CD4-positive, alpha-beta T cell treated with Interferon gamma for 1 hour (primary cell): ENCODE measurements at places on chromosomes 6 and 20.
A peak's percentile ranks its signal among the peaks of the same experiment; 100 is the strongest.

DNA sequence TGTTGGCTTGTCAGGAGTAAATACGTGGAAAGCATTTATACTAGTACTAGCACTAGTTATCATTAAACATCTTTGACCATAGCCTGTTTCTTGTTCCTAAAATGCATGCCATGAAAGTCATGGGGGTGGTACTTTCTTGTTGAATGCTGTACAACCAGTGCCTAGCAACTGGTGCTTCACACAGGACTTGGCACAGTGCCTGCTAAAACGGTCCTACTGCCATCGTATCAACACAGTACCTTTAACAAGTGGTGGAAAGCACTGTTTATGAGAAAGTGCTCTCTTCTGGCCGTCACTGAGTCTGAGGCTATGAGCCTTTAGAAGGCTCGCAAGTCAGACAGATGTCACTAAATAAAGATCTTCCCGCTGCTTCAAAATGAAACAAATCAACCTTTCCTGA, 21.6 kb downstream of the ZNFX1 start:
- no peak for DNase-seq

- no peak for DNase-seq
Observed at GRCh38 chr6:106255306-106255705, 70.3 kb downstream of the ATG5 start.

- no peak for DNase-seq
Observed at GRCh38 chr6:126182650-126183311, 157.1 kb upstream of the CENPW start.

DNA sequence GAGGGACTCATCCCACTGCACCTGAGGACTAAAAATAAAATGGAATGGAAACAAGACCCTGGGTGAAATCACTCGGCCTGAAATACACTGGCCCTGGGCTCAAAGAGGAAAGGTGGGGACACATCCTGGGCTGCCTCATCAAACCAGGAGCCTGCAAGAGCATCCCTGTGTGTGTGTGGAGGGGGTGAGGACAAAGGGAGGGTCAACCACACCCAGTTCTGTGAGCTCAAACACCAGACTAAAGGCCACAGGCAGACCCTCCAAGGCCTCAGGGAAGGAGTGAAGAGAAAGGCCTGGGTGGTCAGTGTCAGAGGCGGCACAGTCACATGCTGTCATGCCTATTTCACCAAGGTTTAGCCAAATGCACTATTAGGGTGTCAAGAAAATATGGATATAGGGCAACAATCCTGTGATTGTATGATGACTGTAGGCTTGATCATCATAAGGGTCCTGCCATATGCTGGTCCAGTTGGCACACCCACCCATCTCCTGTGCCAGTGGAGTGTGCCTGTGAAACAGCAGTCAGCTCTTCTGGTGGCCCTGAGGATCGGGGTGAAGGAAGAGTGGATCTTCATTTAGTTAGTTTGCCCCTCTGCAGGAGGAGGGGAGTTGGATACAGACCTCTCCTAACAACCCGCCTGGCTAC, 28.9 kb downstream of the SRSF3 start:
- DNase-seq: no peak

DNA sequence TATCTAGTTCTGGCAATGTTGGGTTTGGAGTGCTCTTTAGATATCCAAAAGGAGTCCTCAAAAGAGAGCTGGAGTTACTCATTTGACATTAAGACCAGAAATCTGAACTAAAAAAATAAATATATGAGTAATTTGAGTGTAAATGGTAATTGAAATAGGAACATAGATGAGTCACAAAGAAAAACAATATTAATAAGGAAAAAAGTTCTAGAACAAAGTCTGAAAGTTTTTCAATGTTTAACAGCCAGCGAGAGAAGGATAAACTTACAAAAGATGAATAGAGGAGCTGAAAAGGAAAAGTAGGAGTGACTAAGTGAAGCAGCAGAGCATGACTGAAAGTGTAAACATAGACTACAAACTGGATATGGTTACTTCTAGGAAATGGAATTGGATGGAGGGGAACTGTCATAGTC, 46.8 kb downstream of the EPM2A start:
- no peak for DNase-seq

DNA sequence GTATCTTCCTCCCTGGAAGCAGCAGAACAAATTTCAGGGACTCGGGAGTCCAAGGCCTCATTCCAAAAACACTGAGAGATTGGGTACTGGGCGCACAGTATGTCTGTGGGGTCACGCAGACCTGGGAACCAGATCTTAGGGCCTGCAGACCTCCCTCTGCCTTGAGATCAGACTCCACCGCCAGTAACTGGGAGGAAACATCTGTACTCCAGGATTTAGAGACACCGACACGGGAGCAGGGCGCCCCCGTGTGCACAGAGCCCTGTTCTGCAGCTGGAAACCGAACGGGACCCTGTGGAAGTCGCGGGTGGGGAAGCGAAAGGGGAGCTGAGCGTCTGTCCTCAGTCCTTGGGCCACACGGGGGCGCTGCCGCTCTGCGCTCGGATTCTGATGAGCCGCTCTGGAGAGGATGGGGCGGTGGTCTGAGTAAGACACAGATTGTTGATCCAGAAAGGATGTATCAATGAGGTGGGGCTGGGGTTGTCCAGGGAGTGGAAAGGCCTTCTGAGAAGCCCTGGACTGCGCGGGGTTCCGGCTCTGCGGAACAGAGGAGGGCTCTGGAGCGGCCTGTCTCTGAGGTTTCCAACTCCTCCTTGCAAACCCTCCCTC, 35.7 kb upstream of the HLA-E start:
- DNase-seq: peak; percentile 83

- peak; percentile 44 for DNase-seq
Observed at GRCh38 chr6:166435574-166435973, 52.8 kb upstream of the MPC1 start.

DNA sequence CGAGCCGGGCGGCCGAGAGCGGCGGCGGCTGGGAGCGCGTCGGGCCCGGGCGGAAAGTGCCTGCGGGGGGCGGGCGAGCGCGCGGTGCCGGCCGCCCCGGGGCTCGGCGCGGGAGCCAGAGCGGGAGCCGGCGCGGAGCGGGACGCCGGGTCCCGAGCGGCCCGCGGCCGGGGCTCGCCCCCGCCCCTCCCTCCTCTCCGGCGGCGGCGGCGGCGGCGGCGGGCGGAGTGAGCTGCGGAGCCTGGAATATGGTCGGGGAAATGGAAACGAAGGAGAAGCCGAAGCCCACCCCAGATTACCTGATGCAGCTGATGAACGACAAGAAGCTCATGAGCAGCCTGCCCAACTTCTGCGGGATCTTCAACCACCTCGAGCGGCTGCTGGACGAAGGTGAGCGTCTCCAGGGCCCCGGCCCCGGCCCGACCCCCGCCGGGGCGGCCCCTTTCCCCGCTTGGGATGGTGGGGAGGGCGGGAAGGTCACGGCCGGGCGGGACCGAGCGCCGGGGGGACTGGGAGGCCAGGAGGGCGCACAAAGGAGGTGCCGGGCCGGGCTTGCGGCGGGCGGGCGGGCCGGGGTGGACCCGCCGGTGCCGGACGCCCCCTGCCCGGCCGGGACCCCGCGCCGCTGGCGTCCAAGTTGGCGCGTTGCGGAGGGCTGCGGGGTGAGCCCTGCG, 565 bp downstream of the QKI start:
- DNase-seq: peak; percentile 7

GRCh38 chr6:93176070-93176469, 243.3 kb downstream of the EPHA7 start:
- DNase-seq: no peak

DNA sequence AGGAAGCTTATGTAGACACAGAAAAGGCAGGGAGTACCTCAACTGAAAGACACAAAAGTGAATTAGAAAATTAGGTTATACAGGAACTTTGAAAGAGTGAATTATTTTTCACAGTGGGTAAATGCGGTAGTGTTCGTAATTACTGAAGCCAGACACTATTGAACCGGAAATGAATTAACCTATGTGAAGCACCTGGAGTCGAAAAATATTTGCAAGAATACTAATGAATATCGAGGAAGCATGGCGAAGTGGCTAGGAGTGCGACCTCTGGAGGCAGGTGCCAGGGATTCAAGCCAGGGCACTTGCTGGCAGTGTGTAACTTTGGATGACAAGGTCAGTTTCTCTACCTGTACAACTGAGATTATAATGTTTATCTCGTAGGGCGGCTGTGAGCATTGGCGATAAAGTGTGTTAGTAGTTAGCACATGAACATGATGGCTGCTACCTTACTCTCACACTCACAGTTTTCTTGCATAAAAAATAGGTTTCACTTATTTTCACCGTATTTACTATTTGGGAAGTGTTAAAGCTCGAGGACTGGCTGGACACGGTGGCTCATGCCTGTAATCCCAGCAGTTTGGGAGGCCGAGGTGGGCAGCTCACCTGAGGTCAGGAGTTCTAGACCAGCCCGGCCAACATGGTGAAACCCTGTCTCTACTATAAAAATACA, 567 bp upstream of the SLC18B1 start:
- DNase-seq: peak; percentile 63

DNA sequence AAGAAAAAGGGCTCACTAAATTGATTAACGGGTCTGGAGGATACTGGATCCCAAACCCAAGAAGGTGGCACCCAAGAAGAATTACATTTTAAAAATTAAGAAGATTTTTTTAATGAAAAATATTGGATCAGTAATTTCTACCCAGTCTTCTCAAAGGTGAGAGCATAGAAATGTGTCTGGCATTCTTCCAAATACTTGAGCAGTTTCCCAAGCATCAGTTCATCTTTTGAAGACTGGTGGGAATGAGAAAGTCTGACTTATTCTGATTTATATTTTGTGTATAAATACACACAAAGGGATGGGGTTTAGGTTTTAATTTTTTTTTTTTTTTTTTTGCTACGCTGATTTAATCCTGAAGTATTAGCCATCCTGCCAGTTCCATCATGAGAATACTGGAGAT, 3.3 kb downstream of the MGME1 start:
- DNase-seq: no peak

DNA sequence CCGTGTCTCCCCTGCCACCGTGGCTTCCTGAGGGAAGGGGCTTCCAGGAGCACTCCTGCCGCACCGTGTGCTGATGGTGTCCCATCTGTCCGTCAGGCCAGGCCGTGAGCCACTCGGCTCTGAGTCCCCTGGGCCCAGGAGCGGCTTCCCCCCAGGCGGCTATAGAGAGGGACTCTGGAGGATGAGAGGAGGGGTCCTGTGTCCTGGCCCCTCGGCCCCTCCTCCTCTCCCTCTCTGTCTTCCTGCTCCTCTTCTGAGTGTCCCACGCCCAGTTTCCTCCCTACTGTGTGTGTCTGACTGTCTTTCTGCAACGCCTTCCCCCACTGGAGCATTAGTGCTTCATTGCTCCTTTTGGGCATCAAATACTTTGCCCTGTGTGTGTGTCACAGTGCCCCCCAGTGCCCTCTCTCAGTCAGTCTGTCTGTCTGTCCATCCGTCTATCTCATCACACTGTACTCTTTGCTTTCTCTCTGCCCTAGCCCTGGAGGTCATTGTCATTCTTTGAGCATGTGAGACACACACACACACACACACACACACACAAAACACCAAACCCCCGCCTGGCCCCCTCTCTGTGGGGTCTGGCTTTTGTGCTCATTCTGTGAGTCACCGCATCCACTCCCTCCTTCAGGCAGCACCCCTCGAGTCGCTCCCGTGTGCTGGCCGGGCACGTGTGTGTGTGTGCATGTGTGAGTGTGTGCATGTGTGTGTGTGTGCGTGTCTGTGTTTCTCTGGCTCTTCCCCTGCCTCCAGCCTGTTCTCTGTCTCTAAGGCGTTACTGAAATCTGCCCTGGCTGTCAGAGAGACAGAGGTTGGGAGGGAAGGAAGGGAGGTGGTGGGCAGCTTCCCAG, 71.9 kb downstream of the SRC start:
- DNase-seq: no peak

DNA sequence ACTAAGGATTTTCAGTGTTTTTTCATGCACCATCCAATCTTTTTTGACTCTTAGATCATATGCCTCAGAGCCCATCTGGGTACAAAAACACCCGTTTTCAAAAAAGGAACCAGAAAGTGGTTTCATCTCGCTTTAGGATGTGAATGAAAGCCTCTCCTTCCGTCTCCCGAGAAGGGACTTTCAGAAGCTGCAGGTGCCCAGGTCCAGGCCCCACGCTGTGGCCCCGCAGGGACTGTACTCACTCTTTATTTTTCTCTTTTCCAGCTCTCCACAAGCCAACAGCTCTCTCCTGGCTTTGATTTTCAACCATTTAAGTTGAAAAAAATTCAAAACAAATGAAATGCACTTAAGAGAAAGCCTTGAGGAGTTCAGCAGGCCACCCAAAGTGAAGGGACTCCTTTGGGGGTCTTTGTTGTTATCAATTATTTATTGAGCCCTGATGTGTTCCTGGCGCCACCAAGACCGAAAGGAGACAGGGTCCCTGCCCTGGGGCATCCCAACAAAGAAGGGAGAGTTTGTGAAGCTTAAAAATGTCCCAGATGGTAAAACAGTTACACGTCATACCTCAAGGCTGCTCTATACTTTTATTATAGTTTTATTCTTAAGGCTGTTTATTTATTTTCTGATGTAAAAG, 467.3 kb downstream of the PREX1 start:
- peak; percentile 13 for DNase-seq

DNA sequence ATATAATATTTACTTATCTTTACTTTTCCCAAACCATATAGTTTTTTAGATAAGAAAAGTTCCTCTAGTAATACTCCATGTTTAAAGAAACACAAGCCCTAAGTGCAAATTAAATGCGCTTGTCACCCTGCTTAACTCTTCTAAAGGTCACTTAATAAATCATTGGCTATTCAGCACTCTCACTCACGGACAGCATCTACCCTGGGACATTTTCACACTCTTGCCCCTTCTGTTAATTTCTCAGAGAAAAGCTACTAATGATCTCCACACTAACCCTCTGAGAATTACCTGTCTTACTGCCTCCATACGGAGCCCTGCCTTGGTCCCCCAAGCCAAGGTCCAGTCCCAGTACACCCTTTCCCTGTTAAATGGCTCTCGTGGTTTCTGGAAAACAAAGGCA, 102.2 kb downstream of the NRN1 start:
- no peak for DNase-seq

- no peak for DNase-seq
Observed at GRCh38 chr6:110036408-110037302, 58.5 kb downstream of the GPR6 start.

GRCh38 chr20:47586649-47587294, 85.1 kb downstream of the NCOA3 start:
- no peak for DNase-seq

- DNase-seq: no peak
Observed at GRCh38 chr6:38705924-38706323, 3.0 kb upstream of the GLO1 start.

DNA sequence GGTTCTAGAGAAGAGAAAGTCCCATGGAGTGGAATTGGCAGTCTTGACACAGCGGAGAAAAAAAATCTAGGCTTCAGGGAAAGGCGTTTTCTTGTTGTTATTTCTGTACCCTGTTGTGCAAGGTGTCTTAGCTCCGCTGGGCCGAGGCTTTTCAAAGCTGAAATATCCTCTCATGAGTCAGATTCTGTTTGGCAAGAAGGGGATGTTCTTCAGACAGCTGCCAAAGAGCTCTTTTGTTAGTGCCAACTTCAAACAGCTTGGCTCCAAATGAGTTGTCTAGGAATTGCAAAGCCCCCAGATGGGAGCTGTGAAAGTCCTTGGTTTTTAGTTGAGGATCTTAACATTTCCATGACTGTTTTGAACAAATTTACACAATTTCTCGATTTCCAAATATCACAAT, 45.6 kb downstream of the LRRN4 start:
- peak; percentile 42 for DNase-seq

- no peak for DNase-seq
Observed at GRCh38 chr20:53778041-53778516, 184.4 kb upstream of the ZNF217 start.

- no peak for DNase-seq
Observed at GRCh38 chr20:41358230-41358629, 8.4 kb downstream of the EMILIN3 start.
